ENCODE measurements at places on chromosomes 7 and 10. TPM values are rescaled to one million over a fixed set of nuclear protein-coding genes. Genes with fewer than 3 reads are reported as not detected.

The EGFR gene
- total RNA-seq, result 25.1 TPM

DNA sequence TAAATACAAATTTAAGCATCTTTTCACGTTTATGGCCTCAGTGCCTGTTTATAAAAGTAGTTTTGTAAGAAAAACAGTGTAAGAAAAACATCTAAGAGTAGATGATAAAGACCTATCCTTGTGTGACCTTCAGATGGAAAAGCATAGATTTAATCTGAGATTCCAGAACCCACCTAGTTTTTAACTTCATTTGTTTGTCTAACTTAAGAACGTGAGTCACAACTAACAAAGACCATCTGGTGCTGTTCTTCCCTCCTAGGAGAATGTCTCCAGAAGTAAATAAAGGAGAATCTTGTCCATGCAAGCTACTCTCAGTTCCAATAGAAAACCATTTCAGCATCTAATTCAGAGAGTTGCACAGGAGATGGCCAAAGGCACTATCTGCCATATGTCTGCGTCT is 265.4 kb upstream of the C7orf33 start:
- no peak for DNase-seq

DNA sequence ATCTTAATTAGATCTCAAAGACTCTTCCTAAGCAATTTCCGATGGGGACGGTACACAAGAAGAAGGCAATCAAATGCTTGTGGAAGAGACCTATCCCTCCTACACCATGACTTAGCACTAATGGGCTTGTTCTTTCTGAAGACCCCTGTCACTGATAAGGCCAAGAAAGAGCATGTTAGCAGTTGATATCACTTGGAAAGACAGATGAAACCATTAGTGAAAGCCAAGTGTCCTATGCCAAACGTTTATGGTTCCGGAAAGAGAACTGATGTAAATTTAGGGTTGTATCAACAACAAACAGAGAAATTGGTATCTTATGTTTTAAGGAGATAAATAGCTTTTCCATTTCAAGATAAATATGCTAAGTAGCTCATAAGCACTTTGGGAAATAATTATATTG is 6.5 kb downstream of the UROS start:
- no peak for DNase-seq

- no peak for DNase-seq
These were observed 46.7 kb downstream of the PLXDC2 start for GRCh38 chr10:19862811-19863515.

DNA sequence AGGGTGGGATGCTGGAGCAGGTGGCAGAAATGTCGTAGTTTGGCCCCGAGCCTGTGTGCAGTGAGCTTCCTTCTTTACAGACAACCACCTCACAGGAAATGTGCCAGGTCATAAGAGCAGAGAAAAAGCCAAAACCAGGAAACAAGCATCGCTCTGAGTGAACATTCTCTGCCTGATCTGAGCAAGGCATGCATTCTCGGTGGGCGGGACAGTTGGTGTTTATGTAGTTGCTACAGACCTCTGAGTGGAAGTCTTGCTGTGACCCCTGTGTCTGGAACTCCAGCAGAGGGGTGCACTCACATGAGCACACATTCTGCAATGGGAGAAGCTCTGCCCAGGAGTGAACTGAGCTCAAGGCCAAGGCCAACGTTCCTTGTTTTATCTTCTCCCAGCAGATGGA is 230.1 kb downstream of the TCERG1L start:
- DNase-seq, result no peak

The PIK3CG gene
- total RNA-seq, result not detected

DNA sequence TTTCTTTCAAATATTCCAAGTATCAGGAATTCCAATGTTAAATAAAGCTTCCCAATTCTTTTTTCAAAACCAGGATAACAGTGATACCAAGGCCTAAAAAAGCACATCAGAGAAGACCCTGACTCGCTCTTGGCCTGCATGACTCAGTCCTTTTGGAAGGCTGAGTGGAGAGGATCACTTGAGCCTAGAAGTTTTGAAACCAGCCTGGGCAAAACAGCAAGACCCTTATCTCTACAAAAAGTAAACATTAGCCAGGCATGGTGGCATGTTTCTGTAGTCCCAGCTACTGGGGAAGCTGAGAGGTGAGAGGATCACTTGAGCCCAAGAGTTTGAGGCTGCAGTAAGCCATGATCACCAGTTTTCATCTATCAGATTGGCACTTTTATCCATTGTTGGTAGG is 18.7 kb downstream of the NFE2L3 start:
- no peak for DNase-seq

Measured in NCI-H460 (cell line).